ENCODE measurements at places on chromosomes 1 and 21.

- DNase-seq, result peak; percentile 86
Measured at GRCh38 chr1:154154534-154155191, at the start of gene NUP210L. Gene NUP210L (minus strand): TSS chr1:154155073.

- no peak for DNase-seq
Measured at GRCh38 chr1:52917156-52917555, 4.4 kb downstream of the ECHDC2 start.

- DNase-seq, result peak; percentile 43
Measured at GRCh38 chr1:97186381-97186780, 464.8 kb downstream of the PTBP2 start.

DNA sequence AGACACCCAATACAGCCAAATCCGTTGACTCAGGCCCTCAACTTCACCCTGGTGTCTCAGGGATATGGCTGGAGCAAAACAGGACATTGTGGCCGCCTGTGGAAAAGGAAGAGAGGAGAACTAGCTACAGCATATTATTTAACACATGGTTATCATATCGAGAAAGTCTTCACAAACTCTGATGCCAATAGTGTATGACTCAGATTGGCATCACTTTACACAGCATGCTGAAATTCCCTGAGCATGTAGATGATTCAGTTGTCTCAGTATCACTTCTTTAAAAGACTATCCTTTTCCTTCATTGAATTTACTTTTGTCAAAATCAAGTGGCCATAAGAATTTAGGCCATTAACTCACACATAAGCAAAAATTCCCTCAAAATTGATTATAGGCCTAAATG, 20.1 kb downstream of the HSD3B2 start:
- peak; percentile 6 for DNase-seq

- DNase-seq, result peak; percentile 36
Measured at GRCh38 chr1:217133958-217134856, 411.0 kb upstream of the ESRRG start.

GRCh38 chr1:202281316-202282024, 60.3 kb downstream of the UBE2T start:
- peak; percentile 89 for DNase-seq

DNA sequence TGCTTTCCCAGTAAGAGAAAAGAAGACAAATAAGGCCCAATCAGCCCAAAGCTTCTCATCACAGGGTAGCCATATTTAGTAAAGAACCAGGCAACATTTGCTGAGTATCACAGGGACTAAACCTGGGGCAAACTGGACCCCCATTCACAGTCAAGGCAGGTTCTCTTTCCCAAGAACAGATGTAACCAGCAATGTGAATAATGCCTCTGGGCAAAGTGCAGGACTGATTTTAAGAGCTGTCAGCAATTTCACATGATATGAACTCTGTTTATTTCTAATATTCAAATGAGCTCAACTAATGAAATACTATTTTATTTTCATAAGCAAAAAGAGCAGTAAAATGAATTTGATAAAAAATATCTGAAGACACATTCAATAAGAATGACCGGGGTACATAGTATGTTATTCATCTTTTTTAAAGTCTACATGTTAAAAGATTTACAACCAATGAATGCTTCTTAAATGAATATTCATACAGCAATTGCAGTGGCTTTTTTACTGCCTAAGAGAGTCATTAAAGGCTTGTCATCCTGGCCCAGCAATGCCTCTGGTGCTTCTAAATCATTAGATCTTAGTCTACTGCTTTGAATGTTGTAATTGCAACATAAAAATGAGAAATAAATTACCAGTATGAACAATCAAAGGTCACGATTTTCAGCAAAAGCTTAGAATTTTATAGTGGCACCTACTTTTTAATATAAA, 308.8 kb downstream of the SMYD3 start:
- DNase-seq, result no peak

DNA sequence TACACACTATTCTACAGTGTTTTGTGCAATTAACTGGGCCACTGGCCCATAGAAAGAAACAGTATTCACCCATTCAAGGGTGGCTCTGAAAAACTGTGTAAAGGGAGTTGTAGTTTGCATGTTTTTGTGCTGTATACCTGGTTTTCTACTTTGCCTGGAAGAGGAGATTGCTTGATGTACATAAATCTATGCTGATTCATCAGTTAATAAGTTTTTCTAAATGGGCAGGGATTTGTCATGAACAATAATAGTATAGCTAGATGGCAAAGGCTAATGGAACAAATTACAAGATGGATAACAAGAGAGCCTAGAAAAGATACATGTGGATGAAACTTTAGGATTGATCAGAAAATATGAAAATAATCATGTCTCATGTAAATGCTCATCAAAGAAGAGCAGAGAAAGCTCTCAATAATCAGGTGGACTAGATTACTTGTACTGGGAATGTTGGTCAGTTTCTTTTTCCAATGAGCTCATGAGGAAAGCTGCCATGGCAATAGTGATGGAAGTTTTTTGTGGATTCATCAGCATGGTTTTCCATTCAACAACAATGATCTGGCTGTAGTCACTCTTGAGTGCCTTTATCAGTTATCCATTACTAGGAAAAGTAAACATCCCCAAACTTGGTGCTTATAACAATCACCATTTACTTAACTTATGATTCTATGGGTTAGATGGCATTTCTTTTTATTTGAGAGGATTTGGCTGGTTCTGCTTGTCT, 602.8 kb downstream of the BRINP3 start:
- DNase-seq, result no peak

GRCh38 chr1:202159534-202160371, 649 bp downstream of the PTPN7 start:
- DNase-seq, result no peak

DNA sequence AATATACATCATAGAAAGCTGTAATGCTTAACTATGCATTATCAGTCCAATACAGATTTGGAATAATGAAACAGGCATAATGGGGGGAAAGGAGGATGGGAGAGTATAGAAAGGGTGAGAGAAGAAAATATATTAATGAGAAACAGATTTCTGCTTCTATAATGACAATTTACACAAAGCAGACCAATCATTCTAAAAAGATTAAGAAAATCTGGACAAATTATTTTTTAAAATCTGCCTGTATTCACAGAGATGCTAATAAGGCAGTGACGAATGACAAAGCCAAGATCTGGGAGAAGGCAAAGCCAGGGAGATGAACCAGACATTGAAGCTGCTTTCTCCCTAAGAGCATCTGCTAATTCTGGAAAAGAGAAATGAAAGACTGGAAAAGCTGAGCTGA, 50.0 kb downstream of the SPATA6 start:
- DNase-seq, result no peak

DNA sequence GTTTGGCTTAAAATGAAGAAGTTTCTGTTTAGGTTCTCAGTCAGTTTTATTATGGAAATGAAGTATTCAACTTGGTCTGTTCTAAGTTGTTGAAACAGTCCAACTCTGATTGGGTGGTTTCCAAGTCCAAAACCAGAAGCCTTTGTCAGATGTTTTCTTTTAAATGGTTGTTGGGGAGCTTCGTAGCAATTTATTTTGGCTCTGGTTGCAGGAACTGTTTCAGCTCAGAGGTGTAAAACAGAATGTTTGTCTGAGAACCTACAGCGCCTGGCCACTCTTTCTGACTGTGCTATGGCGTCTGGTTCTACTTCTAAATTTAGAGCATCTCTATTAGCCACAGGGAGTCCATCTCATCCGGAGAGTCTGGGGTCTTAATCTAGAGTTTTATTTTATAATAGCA, 582.6 kb upstream of the TMPRSS15 start:
- DNase-seq, result no peak

- DNase-seq, result no peak
Measured at GRCh38 chr1:202242080-202242419, 48.5 kb downstream of the LGR6 start.

DNA sequence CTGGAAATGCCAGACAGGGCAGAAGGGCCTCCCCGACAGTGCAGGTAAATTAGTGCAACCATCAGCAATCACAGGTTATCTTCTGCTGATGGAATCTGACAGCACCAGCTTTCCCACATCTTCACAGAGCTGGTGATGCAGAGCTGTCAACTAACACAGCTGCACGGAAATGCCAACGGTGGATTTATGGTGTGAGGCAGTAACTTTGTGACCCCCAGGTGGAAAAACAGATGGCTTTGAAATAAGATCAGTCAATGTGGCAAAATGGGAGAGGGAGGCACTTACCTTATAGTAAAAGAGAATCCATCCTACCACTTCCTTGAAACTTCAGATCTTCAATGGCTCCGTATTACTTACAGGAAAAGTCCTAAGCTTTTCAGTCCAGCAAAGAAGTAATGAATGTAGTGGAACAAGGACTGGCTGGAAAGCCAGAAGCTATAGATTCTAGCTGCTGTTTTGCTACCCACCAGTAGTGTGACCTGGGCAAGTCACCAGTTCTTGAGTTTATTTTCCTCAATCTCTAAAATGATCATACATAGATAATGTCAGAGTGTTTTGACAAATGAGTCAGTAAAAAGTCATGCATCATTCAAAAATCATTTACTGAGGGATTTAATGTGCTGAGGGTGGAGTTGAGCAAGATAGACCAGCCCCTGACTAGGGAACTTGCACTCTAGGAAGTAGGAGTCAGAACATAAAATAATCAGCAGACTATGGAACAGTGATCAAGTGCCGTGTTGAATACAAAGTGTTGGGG, 245.7 kb upstream of the JUN start:
- no peak for DNase-seq

DNA sequence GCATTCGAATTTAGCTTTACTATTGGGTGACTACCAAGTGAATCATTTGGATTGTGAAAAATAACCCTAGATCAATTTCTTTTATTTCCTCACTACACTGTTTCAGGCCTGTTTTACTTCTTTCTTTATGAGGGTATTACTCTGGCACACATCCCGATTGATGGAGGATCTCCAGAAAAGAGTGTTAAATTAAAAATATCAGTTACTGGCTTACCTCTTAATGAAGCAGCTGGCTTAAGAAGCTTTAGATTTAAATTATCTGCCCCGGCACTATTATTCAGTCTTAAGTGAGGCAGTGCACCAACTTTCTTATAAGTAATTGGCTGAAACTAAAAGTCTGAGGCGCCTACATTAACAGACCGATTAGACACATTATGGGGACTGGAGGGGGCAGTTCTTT, 1097.4 kb downstream of the TTLL7 start:
- DNase-seq, result no peak

- no peak for DNase-seq
Measured at GRCh38 chr1:199690496-199690895, 337.0 kb upstream of the NR5A2 start.

- DNase-seq, result no peak
Measured at GRCh38 chr1:18197299-18197698, 89.7 kb downstream of the IGSF21 start.

- DNase-seq, result no peak
Measured at GRCh38 chr1:212157252-212157651, 121.7 kb downstream of the DTL start.

DNA sequence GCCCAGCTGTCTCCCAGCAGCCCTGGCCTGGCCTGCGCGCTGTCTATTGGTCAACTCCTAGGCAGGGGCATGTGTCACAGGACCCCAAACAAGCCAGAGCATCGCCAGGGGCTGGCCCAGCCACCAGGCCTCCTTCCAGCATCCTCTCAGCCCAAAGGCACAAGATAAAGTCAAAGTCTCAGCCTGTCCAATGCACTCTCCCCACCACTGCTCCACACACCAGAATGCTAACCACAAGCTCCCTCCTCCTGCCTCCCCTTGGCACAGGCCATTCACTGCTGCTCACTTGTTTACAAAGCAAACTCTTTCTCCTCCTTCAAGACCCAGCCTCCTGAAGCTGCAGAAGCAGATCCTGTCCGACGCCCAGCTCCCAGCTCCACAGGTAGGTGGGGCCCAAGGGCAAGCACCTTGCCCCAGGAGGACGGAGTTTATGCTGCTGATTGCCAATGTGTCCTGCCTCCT, 133.4 kb downstream of the DMRTB1 start:
- peak; percentile 13 for DNase-seq

DNA sequence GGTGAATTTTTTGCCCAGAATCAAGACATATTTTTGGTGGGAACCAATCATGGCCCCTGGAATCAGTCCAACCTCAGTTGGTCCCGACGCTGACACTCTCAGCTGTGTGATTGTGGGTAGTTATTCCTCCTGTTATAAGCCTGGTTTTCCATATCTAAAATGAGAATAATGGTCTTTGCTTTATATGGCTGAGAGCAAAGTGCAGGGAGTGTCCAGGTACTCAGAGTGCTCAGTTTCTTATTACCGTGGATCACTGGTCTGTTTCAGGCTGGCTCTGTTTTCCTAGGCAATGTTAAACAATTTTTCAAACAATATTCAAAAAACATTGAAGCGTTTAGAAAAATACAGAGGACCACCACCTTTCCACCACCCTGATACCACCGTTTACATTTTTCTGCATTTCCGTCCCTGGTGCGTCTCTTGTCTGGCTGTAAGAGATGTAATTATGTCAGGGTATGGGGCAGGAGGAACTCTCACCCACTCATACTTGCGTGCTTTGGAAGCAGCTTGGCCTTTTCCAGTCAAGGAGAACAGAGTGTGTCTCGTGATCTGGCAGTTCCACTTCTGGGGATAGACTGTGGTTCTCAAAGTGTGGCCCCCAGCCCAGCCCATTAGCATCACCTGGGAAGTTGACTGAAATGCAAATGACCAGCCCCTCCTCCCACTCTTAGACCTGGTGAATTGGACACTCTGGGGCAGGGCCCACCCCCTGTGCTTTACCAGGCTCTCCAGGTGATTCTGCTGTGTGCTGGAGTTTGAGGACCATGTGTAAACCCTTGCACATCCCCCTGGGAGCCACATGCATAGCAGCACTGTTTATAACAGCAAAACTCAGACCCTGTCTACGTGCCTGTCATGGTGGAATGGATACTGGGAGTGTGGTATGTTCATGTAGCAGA, 6.8 kb downstream of the MX1 start:
- DNase-seq, result no peak

DNA sequence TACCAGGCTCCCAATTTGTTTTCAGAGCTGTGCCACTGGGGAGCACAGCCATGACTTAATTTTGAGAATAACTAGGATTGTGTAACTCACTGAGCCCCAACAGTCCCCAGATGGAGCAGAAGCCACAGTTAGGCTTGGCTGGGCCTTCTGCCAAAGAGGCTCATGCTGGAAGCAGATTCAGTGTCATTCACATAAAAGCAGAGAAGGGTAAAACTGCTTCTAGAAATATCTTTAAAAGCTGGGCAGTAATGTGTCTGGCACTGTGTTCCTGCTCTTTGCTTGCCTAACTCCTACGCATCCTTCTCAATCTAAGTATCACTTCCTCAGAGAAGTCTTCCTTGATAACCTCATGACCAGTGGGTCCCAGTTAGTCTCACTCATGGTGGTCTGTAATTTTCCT, 20.3 kb downstream of the STK40 start:
- DNase-seq, result peak; percentile 74

- DNase-seq, result no peak
Measured at GRCh38 chr1:170076199-170076598, 1.7 kb upstream of the KIFAP3 start.

GRCh38 chr1:224640587-224640986, 24.5 kb downstream of the CNIH3 start:
- DNase-seq, result no peak

DNA sequence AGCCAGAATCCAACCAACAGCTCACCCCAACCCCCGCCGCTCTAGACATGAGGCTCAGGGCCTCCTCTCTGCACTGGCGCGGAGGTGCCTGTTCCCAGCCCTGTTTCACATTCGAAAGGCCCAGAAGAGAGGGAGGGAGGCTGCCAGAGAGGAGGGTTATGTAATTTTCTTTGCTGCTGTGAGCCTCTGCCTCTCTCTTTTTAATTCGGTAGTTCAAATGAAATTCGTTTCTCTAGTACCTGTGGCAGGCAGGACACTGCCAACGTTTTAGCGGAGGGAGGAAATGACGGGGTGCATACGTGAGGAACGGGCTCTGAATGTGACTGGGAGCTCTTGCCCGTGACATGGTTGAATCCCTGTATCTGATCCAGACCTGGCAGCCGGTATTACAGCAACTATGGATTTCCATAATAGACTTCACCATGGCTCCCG, 9.4 kb downstream of the PRDM16 start:
- DNase-seq, result no peak

- no peak for DNase-seq
Measured at GRCh38 chr1:109531826-109532364, 7.8 kb upstream of the GPR61 start.

Measured in cardiac fibroblast (primary cell).